ENCODE measurements at places on chromosomes 4 and X.

DNA sequence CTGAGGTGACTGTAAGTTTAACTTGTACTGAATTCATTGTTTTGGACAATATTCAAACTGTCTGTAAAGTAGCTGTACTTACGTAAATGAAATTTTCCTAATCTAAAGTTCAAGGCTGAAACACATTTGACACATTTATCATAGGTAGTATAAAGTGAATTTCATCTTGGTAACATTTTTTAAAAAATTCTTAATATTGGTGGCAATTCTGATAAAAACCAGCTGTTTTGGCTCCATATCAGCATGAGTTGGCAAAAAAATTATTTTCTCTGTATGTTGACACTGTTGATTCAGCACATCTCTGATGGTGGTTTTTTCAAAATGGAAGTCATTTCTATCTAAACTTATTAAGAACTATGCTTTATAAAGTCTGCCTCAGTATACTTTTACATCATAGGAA is 30.9 kb downstream of the CXorf58 start:
- no peaks in the 10 kb centered on the region for H3K36me3 ChIP-seq
- no peak overlapping the region for H3K27ac ChIP-seq
- H3K4me3 ChIP-seq, result no peak overlapping the region
- H3K4me1 ChIP-seq, result no peaks in the 10 kb centered on the region
- no peak for DNase-seq
- H3K27me3 ChIP-seq, result no peaks in the 10 kb centered on the region

DNA sequence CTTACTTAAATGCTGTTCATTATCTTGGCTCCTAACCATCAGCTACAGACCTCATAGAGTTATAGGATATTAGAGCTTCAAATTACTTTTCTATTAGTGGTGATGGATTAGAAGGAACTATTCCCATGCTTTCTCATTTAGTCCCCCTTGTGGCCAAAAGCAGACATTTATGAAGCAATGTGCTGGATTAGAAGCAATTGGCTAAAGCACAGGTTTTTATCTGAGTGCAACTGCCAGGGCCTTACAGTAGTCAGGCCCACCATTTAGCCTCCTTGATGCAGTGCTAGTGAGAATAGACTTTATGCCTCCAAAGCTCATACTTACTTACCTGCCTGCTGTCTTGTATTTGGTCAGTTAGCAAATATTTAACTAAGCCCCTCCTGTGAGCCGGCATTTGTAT is 93.0 kb downstream of the TSPAN7 start:
- no peak for DNase-seq
- no peaks in the 10 kb centered on the region for H3K4me1 ChIP-seq
- H3K27me3 ChIP-seq, result no peaks in the 10 kb centered on the region
- H3K27ac ChIP-seq, result no peak overlapping the region

DNA sequence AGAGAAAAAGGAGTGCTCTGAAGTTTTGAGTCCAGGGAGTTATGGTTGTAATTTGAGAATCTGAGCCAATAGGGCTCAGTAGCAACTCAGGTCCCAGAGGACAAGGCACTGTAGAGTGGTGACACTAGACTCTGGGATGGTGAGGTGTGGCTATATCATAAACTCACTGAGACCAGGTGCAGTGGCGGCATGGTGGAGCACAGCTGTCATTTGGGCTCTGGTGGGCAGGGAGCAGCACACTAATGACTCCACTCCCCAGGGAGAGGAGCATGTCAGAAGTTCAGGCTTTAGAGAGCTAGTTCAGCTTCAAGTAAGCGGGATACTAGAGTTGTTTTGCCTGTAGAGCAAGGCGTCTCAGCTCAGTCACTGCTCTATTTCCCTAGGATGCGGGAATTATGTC is 165.4 kb upstream of the USP38 start:
- H3K27ac ChIP-seq, result no peak overlapping the region
- no peaks in the 10 kb centered on the region for H3K4me1 ChIP-seq
- H3K36me3 ChIP-seq, result no peaks in the 10 kb centered on the region
- H3K27me3 ChIP-seq, result no peaks in the 10 kb centered on the region
- no peak overlapping the region for H3K4me3 ChIP-seq

GRCh38 chr4:38600575-38600974 is 63.4 kb upstream of the KLF3 start:
- H3K36me3 ChIP-seq, result no peaks in the 10 kb centered on the region
- H3K4me1 ChIP-seq, result no peaks in the 10 kb centered on the region
- no peak overlapping the region for H3K4me3 ChIP-seq
- no peak overlapping the region for H3K27ac ChIP-seq
- no peaks in the 10 kb centered on the region for H3K27me3 ChIP-seq

GRCh38 chr4:7960017-7960789 is 20.5 kb upstream of the AFAP1 start:
- DNase-seq, result no peak
- no peaks in the 10 kb centered on the region for H3K27me3 ChIP-seq
- no peak overlapping the region for H3K4me3 ChIP-seq
- no peaks in the 10 kb centered on the region for H3K36me3 ChIP-seq
- H3K27ac ChIP-seq, result no peak overlapping the region
- peaks cover 15% of the 10 kb centered on the region for H3K4me1 ChIP-seq

DNA sequence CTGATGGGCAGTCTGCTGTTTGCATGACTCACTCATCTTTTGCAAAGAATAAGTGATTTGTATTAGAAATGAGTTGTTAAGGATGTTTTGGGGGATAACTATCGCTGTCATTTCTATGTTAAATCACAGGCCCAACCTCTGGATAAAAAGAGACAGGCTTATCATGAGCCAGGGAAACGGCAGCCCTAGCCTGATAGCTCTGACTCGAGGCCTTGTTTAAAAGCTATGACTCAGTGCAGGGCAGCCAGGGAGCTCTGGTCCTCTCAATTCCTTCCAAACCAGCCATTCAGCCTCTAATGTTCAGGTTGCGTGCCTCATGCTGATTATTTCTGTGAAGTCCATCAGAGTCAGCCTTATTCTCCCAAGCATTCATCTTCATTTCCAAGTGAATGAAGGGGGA is 305.9 kb upstream of the HAND2 start:
- no peaks in the 10 kb centered on the region for H3K36me3 ChIP-seq
- DNase-seq, result no peak
- H3K27ac ChIP-seq, result no peak overlapping the region
- no peaks in the 10 kb centered on the region for H3K4me1 ChIP-seq
- H3K4me3 ChIP-seq, result no peak overlapping the region

- no peaks in the 10 kb centered on the region for H3K4me1 ChIP-seq
- H3K4me3 ChIP-seq, result no peak overlapping the region
- H3K27me3 ChIP-seq, result no peaks in the 10 kb centered on the region
- H3K27ac ChIP-seq, result no peak overlapping the region
- no peaks in the 10 kb centered on the region for H3K36me3 ChIP-seq
These were observed 120.1 kb downstream of the MFAP3L start for GRCh38 chr4:169906104-169906503.

- H3K27me3 ChIP-seq, result no peaks in the 10 kb centered on the region
- DNase-seq, result no peak
- no peaks in the 10 kb centered on the region for H3K4me1 ChIP-seq
- H3K4me3 ChIP-seq, result no peak overlapping the region
- no peak overlapping the region for H3K27ac ChIP-seq
These were observed 53.2 kb downstream of the SPRY1 start for GRCh38 chr4:123449780-123450179.

DNA sequence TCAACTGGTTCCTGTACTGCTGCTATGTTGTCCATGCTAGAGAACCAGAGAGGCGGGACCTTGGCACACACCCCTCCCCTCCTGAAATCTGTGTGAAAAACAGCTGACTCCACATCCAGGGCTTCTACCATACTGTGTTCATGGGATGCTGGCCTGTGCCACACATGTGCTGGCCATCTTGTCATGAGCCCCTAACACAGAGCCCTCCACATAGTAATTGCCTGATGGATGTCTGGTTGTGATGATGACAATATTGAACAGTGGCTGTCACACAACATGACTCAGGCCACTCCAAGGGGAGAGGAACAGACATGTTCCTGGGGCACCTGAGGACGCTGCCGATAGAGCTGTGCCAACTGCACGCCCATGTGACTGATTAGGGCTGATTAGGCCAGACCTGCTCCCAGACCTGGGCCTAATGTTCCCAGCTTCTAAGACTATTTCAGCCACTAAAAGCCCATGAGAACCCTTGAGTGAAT is 13.1 kb downstream of the SLC25A5 start:
- no peaks in the 10 kb centered on the region for H3K36me3 ChIP-seq
- no peak overlapping the region for H3K4me3 ChIP-seq
- no peak overlapping the region for H3K27ac ChIP-seq

DNA sequence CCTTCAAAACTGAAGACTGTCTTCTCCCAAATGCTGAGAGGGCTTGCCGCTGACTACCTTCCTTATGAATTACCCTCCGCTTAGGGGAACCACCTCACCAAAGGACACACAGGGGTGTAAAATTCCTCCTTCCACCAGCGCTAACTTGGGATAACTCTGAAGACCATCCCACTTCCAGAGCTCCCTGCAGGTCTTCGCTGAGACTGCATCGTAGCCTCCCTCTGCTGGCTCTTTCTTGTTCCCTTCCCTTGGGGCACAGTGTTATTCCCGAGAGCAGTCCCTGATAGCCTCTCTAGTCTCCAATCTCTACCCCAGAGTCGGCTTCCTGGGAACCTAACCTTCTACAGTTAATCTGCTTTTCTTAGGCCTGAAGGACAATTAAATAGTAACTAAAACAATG is 725.5 kb upstream of the ATOH1 start:
- no peaks in the 10 kb centered on the region for H3K36me3 ChIP-seq
- no peak overlapping the region for H3K4me3 ChIP-seq
- no peaks in the 10 kb centered on the region for H3K4me1 ChIP-seq
- no peaks in the 10 kb centered on the region for H3K27me3 ChIP-seq
- H3K27ac ChIP-seq, result no peak overlapping the region

DNA sequence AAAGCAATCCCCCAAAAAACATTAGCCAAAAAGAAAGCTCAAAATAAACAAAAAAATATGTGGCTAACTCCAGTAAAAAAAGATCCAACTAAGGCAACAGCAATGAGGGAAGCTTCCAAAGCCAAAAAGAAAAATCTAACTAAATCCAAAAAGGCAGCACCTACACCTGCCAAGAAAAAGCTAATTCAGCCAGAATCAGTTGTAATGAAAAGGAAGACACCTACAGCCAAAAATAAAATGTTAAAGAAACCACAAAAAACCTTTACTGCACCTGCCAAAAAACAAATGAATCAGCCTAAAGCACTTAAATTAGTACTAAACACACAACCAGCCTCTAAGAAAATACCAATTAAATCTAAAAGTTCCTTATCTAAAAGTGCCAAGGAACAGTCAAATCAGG is 37.2 kb upstream of the CABS1 start:
- H3K27me3 ChIP-seq, result no peaks in the 10 kb centered on the region
- no peak overlapping the region for H3K4me3 ChIP-seq
- no peak for DNase-seq

- no peak overlapping the region for H3K4me3 ChIP-seq
- H3K27ac ChIP-seq, result peak overlapping the region; percentile 53
- DNase-seq, result no peak
- no peaks in the 10 kb centered on the region for H3K27me3 ChIP-seq
- no peaks in the 10 kb centered on the region for H3K36me3 ChIP-seq
These were observed 63.1 kb downstream of the SLC10A7 start for GRCh38 chr4:146458594-146458993.

DNA sequence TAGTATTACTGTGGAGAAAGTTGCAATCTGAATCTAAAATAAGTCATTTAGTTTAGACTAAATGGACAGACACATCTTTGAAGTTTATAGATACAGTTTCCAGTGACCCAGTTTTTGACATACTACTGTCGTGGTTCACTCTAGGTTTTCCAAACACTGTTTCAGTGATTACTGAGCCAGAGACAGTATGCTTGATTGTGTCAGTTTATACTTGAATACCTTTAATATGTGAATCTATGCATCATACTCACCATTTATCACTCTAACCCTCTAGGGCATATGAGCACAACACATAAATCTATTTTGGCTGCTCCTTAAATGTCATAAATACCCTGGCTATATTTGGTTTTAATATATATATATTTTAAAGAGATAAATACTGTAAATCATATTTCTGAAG is 173.5 kb downstream of the GRID2 start:
- H3K4me1 ChIP-seq, result no peaks in the 10 kb centered on the region
- H3K27ac ChIP-seq, result no peak overlapping the region
- no peaks in the 10 kb centered on the region for H3K27me3 ChIP-seq
- H3K4me3 ChIP-seq, result no peak overlapping the region

DNA sequence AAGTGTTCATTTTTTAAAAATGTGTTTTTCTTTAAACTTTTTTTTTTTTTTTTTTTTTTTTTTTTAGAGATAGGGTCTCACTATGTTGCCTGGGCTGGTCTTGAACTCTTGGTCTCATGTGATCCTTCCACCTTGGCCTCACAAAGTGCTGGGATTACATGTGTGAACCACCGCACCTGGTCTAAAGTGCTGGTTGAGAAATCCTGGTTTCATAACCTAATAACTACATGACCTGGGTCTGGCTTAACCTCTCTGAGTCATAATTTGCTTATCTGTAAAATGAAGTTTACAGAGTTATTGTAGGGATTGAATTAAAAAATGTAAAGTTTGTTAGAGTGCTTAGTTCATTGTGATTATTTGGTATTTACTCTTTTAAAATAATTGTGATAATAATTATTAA is 5.2 kb downstream of the HSD17B13 start:
- H3K4me1 ChIP-seq, result no peaks in the 10 kb centered on the region
- H3K4me3 ChIP-seq, result no peak overlapping the region
- no peaks in the 10 kb centered on the region for H3K27me3 ChIP-seq

DNA sequence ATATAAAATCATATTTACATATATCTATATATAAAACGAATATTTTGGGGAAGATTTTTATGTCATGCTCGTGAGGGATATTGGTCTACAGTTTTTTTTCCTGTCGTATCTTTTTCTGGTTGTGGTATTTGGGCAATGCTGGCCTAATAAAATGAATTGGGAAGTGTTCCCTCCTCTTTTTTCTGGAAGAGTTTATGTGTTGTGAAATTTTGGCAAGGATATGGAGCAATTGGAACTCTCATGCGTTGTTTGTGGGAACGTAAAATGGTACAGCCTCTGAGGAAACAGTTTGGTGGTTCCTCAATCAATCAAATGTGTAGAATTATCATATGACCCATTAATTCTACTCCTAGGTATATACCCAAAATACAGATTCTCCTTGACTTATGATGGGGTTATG is 69.8 kb downstream of the ZNF182 start:
- H3K27ac ChIP-seq, result no peak overlapping the region
- H3K36me3 ChIP-seq, result no peaks in the 10 kb centered on the region
- no peak for DNase-seq
- H3K4me1 ChIP-seq, result no peaks in the 10 kb centered on the region
- no peak overlapping the region for H3K4me3 ChIP-seq

DNA sequence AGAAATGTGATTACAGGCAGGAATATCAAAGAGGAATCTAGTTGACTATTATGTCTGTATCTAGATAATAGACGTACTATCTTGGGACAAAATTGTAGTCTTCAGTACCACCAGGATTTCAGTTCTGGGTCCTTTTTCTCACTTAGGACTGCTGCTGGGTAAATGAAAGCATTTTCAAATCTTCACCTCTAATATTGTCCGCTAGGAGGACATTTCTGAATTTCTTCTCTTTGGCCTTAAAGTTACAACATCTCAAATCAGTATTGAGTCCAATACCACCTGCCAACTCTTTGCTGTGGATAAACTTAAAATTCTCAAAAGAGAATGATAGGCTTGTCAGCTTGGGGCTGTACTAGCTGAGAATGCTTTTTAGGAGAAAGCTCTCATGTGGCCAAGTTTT is 6.0 kb downstream of the FGF16 start:
- H3K4me1 ChIP-seq, result no peaks in the 10 kb centered on the region
- no peak for DNase-seq
- H3K27me3 ChIP-seq, result no peaks in the 10 kb centered on the region
- H3K4me3 ChIP-seq, result no peak overlapping the region
- no peak overlapping the region for H3K27ac ChIP-seq
- no peaks in the 10 kb centered on the region for H3K36me3 ChIP-seq
